AG09309 (cell line): ENCODE measurements at places on chromosomes 2 and 18.
A peak's percentile ranks its signal among the peaks of the same experiment; 100 is the strongest.

DNA sequence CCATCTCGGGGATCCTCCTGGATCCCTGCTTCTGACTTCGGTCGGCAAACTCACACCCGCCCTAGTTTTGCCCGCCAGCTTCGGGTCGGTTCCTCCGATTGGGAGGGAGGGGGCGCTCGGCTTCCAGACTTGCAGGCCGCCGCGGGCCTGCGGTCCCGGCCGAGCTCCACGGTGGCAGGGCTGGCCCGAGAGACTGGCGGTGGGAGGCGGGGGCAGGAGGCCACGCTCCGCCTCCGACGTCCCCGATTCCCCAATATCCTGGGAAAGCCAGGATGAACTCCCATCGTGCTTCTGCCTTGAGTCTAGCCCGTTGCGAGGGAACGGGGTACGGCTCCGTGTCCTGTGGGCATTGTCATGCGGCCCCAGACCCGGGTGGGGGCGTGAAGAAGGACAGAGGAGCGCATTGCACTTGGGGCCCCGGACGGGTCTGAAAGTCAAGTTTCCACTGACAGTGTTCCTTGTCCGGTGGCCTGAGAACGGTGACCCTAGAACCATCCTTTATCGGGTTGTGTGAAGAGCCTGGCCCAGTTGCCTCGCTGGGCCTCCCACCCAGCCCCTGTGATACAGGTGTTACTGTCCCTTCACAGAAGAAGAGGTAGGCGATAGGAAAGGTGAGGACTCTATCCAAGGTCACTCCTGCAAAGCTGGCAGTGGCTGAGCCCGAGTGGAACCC lies 2.4 kb upstream of the INHBB start:
- peak; percentile 29 for DNase-seq

DNA sequence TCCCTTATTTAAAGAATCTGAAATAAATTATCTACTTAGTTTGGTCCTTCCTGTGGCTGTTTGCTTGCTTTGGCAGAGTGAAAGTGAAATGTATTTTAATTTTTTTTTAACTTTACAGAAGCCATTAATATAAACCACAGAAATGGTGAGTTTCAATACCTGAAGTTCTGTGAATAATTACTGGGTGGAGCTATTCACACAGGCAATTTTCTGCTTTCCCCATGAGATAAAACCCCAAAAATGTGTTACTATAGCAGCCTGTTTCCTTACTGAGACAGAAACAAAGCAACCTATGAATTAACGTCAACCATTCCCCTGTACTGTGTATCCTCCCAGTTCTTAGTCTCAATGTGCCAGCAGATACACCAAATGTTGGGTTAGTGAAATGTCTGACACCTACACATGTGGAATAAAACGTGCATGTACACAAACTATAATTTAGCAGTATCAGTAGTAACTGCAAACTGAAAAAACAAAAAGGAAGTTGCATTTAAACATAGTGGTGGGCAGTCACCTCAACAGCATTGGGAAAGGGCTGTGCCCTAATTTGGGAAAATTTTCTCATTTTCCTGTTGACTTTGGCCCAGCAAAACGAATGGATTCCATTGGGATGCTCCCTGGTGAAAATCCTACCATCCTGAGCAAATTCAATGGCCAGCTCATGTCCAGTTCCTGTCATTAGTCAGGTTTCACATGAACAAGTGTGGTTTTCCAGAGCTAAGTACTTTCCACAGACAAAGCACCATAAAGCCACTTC lies 73.1 kb upstream of the RMDN2 start:
- no peak for DNase-seq

- DNase-seq: no peak
Observed at GRCh38 chr2:5561006-5561405, 131.2 kb upstream of the SOX11 start.

- no peak for DNase-seq
Observed at GRCh38 chr2:115913921-115914320, 1471.5 kb downstream of the DPP10 start.

DNA sequence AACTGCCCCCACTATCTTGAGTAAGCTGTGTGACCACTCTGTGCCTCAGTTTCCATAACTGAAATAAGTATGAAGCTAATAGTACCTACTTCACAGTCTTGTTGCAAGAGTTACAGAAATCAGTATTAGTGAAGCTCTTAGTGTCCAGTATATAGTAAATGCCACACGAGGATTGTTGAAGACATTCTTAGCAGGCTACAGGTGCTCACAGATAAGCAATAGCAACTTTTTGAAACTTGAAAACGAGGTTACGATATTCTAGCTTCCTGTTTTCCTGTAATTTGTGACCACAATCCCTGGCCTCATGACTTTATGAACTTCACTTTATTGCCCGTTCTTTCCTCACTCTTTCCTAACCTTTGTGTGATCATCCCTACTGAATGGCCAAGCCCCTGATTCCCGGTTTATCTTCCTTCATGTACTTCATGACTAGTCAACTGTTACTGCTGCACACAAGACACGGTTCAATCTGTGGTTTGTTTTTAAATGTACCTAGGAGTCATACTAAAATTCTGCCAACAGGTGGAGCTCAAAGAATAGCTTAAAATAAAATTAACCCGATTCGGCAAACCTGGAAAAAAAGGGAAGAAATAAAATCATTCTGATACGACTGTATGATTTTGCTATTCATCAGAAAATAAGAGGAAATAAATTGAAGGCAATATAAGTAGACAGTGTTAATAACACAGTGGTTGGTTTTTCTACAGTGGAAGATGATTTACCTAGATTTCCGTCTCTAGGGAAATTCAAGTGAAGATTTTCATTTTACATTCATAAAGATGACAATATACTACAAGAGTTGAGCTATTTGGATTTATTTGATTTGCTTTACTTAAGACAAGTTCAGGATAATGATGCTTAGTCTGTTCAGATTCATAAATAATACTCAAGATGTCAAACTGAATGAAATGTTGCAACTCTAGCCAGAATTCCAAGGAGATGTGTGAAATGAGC lies 38.1 kb upstream of the STAT1 start:
- peak; percentile 59 for DNase-seq

GRCh38 chr2:171158790-171159371 lies 1.8 kb downstream of the TLK1 start:
- DNase-seq: no peak

DNA sequence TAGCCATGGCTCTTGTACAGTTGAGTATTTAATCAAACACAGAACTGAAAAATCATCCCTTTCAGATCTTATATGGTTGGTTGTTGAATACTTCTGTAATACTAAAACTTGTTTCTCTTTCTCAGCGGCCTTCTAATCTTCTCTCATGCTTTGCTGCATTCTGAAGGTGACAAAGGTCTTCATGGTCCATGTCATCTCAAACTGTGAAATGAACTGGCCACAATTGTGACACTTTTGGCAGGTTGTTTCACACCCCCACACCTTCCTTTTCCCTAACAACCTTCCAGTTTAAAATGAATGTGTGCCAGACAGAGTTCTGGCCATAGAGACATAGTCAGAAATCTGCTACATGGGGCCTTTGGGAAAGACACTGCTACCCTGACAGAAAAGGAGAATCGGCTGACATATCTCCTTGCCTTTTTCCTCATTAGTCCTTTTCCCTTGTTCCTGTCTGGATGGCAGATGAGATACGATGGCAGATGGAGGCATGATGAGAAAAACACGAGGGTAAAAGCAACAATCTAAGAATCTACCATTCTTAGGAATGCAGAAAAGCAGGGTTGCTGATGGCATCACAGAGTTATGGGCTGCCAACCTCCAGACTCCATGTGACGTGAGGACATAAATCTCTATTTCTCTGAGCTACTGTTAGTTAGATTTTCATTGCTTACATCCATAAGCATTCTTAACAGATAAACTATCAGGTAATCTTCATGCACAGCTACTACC lies 106.5 kb downstream of the PIGN start:
- DNase-seq: no peak

- no peak for DNase-seq
Observed at GRCh38 chr18:13520741-13521140, 205.6 kb downstream of the FAM210A start.

DNA sequence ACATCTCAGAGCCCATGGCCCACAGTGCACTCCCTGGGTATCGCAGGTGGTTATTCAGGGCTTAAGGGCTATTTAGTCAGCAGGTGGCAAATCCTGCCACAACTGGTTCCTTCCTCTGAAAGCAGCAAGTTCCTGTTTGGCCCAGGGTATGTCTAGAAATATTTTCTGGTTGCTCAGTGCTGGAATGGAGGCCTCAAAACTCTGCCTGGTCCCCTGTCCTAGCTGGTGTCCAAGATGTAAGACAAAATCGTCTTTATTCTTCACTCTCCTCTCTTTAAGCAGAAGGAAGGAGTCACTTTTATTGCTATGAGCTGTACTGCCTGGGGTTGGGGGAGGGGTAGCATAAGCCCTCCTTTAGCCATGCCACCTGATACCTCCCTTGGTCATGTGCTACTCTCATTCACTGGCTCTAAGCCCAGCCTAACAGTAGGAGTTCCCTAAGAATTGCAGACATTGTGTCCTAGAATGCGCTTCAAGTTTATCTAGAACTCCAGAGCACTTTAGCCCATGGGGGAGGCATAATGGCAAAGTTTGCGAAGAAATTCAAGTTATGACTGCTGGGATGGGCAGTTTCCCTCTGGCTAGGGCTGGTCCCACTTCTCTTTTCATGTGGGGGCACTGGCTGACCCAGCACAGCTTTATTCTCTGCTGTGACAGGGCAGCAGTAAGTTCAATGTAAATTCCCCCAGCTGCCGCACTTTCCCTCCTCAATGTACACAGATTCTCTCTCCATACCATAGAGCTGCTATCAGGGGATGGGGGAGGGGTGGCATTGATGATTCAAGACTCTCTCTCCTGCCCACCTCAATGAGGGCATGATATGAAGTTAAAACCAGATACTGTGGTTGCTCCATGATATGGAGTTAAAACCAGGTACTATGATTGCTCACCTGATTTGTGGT lies 27.1 kb upstream of the CWC22 start:
- DNase-seq: no peak

DNA sequence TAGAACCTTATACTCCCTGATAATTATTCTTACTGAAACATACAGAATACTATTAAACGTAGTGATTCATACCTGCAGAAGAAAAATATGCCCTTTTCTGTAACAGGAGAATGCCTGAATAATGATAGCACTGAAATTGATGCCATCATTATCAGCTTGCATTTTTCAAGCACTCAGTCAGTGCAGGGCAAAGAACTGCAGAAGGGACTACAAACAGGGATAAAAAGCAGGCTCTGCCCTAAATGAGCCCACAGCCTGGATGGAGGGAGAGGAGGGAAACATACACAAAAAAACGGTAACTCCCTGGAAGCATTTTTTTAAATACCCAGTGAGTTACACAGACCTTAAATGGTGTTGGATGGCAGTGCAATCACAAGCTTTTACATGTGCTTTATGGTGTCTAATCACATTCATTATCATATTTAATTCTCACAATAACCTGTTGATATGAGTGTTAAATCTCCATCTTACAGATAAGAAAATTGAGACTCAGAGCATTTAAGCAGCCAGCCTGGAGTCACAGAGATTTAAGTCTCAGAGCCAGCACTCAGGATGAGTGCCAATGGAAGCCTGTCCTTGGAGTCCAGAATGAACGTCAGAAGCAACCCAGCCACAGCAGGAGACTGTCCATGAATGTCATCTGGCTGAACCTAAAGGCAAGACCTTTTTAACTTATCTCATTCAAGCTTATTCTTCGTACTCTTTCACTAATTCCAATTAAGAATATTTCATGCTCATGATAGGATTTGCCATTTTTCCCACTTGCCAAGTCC lies 139.3 kb upstream of the CTNNA2 start:
- no peak for DNase-seq

DNA sequence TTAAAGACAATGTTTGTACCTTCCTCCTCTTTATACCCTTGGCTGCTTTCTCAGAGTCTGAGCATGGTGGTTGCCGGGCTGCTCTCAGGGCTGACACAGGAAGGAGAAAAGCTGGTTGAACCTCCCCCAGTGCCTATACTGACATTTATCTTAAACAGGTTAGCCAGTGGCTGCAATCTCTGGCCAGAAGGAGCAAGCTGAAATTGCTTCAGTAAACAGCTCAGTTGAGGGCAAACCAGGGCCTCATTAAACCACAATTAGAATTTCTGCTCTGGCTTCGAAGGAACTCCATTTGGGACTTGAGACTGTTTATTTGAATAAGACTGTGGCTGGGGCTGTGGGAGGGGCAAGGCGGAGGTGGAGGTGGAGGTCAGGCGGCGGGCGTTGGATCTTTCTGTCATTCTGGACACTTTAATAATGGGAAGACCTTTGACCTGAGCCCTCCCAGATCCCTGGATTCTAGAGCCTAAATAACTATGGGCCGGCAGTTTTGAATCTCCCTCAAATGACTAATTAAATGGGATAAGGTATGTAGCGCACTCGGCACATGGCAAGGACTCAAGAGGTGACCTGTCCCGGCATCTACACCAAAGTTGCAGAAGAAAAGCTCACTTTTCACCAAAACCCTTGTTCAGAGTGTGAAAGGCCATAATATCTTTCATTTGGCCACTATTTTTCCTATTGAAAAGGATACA lies 120.6 kb upstream of the MYCN start:
- no peak for DNase-seq

GRCh38 chr2:26349690-26350089 lies 3.1 kb upstream of the ADGRF3 start:
- no peak for DNase-seq

GRCh38 chr2:106076941-106077340 lies 117.2 kb downstream of the UXS1 start:
- DNase-seq: no peak

DNA sequence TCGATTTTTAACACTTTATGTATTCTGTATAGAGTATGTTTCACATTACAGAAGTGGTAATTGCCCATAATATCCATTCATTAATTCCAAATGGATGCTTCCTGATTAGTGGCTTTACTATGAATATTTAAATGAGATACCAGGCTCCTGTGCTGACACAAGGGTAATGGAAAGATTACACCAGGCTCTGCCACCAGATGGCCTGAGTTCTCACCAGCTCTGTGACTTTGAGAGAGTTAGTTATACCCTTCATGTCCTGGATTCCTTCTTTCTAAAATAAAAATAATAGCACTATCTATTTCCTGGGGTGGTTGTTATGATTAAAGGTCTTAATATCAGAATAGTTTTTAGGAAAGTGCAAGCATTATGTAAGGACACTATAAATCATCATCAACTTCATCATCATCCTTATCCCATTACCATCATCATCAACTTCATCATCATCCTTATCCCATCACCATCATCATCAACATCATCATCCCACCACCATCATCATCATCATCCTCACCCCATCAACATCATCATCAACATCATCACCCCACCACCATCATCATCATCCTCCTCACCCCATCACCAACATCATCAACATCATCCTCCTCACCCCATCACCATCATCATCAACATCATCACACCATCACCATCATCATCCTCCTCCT lies 151.8 kb downstream of the DNER start:
- DNase-seq: no peak

DNA sequence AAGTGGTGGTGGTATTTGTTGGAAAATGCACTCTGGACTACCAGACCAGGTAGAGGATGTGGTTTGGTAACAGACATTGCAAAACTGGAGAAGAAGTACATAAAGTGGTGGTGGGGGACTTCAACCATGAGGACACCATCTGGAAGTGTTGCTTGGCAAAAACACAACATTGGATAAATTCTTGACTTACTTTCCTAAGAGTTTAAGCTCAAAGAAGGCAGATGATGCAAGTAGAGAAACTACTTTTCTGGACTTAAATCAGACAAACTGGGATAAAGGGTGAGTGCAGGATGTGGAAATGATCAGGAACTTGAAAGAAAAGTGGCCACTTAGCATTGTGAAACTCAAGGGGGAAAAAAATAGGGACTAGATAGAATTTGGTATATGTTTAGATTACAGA lies 487.4 kb downstream of the ZEB2 start:
- peak; percentile 58 for DNase-seq

- no peak for DNase-seq
Observed at GRCh38 chr2:2569836-2570235, 238.8 kb upstream of the MYT1L start.
